ENCODE measurements at places on chromosomes 5 and 9. TPM values are rescaled to one million over a fixed set of nuclear protein-coding genes. Genes with fewer than 3 reads are reported as not detected.

The NEUROG1 gene
- total RNA-seq = not detected

GRCh38 chr5:8908055-8908683 lies 637.7 kb downstream of the SEMA5A start:
- no peak for DNase-seq

- DNase-seq = no peak
These were observed 904 bp downstream of the GDNF start for GRCh38 chr5:37838933-37839341.

DNA sequence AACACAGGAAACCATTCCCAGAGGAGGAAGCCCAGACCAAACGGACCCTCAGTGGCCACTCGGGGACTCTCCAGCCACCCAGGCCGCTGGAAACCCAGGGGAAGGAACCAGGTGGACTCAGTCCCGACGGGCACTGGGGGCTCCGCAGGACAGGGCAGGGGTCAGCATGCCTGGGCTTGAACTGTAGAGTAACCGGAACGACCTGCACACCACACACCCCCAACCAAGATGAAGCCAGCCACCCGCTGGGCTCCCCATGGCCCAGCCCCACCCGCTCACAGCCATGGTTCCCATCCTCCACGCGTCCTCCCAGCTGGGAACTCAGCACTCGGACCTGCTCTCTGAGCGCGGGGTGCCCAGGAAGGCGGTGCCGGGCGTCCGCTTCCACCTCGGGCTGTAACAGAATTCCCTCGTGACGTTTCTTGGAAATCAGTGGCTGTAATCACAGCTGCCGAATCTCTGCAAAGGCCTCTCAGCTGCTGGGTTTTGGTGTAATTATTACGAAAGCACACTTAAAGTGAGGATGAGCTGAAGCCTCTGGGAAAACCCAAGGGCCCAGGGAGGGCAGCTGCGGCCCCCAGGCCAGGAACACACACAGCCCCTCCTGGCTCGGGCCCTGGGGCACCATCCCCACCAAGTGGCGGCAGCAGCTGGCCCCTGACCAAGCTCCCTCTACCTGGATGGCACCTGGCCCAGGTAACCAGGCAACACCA lies 13.8 kb downstream of the NACC2 start:
- no peak for DNase-seq

The ORM2 gene
- total RNA-seq = not detected

DNA sequence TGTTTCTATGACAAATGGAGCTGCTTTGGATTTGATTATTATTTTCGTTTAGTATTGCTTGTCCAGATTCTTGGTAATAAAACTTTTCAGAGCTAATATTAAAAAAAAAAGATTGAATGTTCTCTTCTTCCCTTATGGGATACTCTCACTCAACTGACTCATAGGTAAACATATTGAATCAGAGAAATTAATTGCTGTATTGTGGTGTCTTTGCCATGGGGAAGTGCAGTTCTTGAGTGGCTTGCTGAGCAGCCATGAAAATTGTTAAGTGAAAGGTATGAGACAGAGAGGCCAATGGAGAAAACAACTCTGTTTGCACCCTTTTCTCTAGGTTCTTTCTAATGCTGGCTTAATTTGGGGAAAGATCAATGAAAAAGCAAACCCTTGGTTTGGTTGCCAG lies 149.9 kb upstream of the HMHB1 start:
- DNase-seq = no peak

The ARL10 gene
- 17.8 TPM for total RNA-seq

The OR1J2 gene
- total RNA-seq = 0.27 TPM

The SOHLH1 gene
- total RNA-seq = not detected

DNA sequence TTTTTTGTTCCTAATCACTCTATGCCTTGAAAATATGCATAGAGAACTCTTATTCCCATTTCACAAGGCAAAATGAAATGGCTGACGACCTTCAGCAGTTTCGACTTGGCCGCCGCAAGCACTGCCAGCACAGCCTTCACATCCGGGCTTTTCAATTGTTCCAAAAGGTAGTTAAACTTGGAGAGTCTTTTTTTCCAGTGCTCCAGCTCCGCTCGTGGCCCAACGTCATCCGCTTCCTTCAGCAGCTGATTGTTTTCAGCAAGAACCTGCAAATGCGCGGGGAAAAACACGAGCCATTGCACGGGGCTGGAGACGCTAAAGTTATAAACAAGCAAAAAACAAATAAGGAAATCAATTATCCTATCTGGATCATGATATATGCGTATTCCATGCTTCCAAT lies 25.4 kb downstream of the DNAH5 start:
- DNase-seq = no peak

- DNase-seq = no peak
These were observed 342.3 kb downstream of the MED10 start for GRCh38 chr5:6036006-6036405.

GRCh38 chr9:114151426-114151956 lies 3.8 kb upstream of the COL27A1 start:
- no peak for DNase-seq

DNA sequence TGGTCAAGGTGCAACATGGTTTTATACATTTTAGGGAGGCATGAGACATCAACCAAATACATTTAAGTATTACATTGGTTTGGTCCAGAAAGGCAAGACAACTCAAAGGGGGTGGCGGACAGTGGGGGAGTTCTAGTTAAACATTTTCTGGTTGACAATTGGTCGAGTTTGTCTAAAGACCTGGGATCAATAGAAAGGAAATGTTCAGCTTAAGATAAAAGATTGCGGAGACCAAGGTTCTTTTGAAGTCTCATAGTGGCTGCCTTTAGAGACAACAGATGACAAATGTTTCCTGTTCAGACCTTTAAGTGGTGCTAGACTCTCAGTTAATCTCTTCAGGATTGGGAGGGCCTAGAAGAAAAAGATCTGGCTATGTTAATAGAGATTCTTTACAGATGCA lies 47.7 kb upstream of the TTC39B start:
- no peak for DNase-seq

GRCh38 chr5:151903243-151903653 lies 21.4 kb downstream of the GLRA1 start:
- no peak for DNase-seq

DNA sequence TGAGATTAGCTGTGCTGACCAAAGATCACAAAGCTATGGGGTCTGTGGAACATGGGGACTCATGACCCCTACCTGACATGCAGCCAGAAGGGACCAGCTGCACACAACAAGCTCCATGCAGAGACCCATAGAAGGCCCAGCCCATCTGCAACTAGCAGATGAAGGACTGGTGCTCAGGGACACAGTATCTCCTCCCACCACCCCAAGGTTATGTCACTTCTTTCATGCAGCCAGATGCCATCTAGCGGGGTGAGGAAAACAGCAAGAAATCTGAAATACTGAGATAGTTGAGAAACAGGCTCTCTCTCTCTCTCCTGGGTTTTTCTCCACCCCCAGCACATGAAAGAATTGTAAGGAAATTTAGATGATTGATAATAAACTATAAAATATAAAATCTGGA lies 161.3 kb upstream of the DAPK1 start:
- DNase-seq = peak; percentile 33

GRCh38 chr5:159638954-159639559 lies 277.2 kb upstream of the ADRA1B start:
- no peak for DNase-seq

The PCDHGC3 gene
- total RNA-seq = 1.1 TPM

DNA sequence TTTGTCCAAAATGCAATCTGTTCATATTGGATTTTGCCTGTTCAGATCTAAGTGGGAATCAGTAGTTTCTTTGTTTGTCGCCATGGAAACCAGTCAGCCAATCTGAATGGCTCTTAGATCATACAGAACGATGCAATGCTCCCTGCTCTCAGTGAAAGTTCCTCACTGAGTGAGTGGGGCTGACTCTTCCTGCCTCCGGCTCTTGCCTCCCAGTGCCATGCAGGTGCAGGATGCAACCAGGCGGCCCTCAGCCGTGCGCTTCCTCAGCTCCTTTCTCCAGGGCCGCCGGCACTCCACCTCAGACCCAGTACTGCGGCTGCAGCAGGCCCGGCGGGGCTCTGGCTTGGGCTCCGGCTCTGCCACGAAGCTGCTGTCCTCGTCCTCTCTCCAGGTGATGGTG lies at the start of gene PTPDC1:
PTPDC1 (plus strand) TSS at position 151 of the 400 bp plus-strand sequence; CDS start at position 218, 67 bp downstream.
- DNase-seq = no peak

DNA sequence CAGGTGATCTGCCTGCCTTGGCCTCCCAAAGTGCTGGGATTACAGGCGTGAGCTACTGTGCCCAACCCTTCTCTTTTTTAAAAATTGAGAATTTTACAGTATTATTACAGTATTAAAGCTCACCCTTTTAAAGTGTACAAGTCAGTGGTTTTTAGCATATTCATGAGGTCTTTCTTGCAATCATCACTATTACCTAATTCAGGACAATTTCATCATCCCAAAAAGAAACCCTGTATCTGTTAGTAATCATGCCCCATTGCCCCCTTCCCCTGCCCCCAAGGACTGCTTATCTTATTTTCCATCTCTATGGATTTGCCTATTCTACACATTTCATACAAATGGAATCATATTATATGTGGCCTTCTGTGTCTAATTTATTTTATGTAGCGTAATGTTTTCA lies 22.6 kb upstream of the MEGF9 start:
- no peak for DNase-seq

DNA sequence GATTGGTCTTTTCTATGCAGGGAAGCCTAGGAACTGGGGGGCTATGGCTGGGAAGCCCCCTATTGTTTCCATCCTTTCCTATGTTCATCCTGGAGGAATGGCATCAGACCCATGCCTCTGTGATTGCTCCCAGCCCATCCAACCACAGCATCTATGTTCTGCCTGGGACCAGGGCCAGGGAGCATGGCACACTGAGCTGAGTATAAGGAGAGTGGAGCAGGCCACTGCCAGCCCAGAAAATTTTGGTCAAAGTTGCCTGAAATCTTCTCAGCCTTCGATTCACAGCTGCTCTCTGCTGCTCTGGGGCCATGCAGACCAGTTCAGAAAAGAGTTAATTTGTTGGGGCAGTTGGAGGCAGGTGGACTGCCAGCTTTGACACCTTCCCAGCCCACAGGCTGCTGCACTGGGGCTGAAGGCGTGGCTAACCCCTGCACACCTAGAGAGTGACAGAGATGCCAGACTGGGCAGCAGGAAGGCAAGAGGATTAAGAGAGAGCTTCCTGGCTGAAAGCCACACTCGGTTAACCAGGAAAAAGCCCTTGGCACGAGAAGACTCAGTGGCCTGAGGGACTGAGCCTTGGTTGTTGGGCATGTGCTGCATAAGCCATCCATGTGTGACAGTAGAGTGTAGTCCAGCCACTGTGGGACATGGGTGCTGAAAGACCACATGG lies 12.1 kb downstream of the TGFBI start:
- DNase-seq = no peak

GRCh38 chr5:61311836-61312808 lies 19.9 kb upstream of the ZSWIM6 start:
- DNase-seq = no peak

The MTMR12 gene
- total RNA-seq = 16.2 TPM

DNA sequence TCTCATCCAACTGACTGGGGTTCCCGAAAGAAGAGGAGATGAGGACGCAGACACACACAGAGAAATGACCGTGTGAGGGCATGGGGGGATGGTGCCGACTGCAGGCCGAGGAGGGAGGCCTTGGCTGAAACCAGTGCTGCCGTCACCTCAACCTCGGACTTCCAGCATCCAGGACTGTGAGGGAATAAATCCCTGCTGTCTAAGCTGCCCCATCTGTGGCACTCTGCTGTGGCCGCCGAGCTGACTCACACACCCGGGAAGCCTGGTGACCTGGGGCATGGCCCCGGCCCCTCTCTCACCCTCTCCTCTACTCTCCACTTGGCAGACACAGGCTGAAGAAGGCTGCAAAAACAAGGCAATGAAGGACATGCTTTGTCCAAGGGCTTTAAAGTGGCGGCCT lies 4.4 kb upstream of the COL5A1 start:
- no peak for DNase-seq

- no peak for DNase-seq
These were observed 154.1 kb upstream of the TUT7 start for GRCh38 chr9:86508208-86508903.

The WDR41 gene
- total RNA-seq = 33.1 TPM

DNA sequence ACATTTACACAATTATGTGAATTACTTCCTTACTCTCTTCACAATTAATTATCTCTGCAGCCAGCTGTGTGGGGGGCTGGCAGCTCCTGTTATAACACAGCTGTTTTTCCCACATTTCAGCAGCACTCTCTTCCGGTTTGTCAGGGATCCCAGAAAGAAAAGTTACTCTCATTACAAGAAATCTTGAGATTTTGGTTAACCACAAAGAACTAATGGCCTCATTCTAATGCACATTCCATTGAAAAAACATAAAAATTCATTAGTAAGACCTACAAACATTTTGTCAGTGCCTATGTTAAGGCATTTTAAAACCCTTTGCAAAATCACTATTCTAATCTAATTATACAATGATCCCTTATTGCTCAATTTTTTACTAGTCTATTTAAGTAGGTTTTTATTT lies 64.1 kb downstream of the PDE4D start:
- no peak for DNase-seq

The FANCG gene
- 21.3 TPM for total RNA-seq

The SLC23A1 gene
- total RNA-seq = 7.0 TPM

DNA sequence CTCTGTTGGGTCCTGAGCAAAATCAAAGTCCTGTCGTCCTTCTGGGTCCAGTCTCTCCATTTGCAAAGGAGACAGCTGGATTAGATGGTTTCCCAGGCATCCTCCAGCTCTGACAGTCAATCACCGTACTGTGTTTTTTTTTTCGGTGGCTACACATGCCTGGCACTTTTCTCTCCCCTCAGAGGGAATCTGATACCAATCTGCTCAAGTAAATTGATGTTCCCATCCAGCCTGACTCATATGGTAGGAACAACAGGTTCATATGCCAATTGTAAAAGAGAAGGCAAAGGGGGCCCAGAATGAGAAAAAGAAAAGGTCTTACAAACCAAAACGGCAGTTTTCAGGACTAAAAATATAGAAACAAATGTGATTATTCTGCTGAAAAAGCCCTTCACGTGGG lies 1.2 kb downstream of the FBXO10 start:
- DNase-seq = no peak

DNA sequence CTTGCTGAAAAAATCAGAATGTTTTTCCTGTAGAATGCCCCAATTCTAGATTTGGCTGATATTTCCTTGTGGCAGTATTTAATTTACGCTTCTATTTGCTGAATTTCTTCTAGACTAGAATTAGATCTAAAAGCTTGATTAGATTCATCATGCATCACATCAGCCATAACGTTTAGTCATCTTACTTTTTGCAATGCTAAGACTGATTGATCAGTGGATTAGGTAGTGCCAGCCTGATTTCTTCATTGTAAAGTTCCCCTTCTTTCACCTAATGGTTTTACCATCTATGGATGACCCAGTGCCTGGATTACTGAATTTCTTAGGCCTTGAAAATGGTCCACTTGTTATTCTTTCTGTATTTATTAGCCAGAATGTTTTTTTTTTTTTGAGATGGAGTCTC lies 83.9 kb downstream of the PBX3 start:
- DNase-seq = no peak

The ANKRD18A gene
- not detected for total RNA-seq

The GLDC gene
- total RNA-seq = 0.27 TPM

- no peak for DNase-seq
These were observed 12.4 kb downstream of the DIPK1B start for GRCh38 chr9:136724772-136725171.

The THBS4 gene
- total RNA-seq = under 0.01 TPM

- no peak for DNase-seq
These were observed 24.3 kb upstream of the CXCL14 start for GRCh38 chr5:135602882-135603721.

GRCh38 chr5:109950634-109951033 lies 260.9 kb downstream of the MAN2A1 start:
- DNase-seq = no peak

The ZNF366 gene
- total RNA-seq = under 0.01 TPM

GRCh38 chr9:36479101-36479500 lies 79.0 kb upstream of the RNF38 start:
- DNase-seq = no peak

Measured in hematopoietic multipotent progenitor cell (in vitro differentiated cells).